ENCODE measurements at places on chromosomes 3 and 15.

GRCh38 chr3:32288819-32289218, 50.3 kb downstream of the CMTM8 start:
- no peak for DNase-seq

GRCh38 chr3:99634881-99635280, 3.5 kb upstream of the COL8A1 start:
- no peak for DNase-seq

DNA sequence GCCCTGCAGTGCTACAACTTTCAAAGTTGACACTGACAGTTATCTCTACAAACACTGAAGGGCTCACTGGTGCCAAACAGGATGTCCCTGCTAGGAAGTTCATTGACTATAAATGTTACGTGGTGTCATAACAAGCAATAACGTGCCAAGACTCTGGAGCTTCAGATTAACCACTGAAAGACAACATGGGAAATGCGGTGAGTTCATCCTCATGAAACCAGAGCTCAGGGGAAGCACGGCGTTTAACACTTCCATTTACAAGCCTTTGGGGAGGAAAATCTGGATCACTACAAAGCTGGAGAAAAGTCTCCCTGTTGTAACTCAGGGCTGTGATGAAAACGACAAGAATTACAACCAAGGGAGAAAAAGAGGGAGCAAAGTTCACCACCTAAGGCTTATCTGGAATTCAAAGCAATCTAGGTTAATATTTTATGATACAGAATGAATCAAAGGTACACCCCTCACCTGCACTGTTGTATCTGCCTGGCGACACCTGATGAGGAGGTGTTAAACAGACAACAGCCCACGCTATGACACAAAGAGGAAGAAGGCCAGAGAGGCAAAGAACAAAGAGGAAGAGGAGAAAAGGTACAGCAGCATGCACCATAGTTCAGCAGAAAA, 27.0 kb downstream of the SHQ1 start:
- no peak for DNase-seq

DNA sequence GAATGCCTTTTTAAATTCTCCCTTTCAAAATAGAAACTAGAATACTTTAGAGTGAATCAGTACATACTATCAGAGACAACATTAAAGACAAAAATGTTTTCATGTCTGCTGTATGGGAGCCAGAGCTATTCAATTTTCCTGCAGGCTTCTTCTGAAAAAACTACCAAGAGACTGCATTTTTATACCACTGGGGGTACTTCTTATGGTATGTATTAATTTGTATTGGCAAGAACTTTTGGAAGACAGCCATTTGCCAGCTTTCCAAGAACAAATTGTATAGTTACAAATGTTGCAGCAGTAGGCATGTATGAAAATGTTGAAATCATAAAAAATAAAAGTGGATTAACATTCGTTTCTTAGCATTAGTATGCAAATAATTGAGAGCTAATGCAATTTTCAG, 1010.0 kb upstream of the CADM2 start:
- DNase-seq: no peak

DNA sequence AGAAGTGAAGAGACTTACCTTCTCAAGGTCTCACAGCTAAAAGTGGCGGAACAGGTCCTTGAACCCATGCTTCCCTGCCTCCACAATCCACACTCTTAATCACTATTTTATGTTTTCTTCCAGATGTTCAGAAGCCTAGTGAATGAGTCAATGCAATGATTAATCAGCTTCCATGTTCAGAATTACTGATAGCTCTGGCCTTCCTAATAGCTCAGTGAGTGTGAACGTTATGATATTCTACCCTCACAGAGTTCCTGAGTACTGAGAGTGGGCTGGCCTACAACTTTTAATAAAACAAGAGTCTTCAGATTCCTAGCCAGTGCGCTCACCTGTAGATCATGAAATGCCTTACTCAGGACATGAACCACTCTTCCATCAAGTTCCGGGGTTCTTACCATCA, 443.0 kb upstream of the ADAMTS9 start:
- no peak for DNase-seq

GRCh38 chr3:122151480-122151879, 32.0 kb upstream of the CASR start:
- no peak for DNase-seq

DNA sequence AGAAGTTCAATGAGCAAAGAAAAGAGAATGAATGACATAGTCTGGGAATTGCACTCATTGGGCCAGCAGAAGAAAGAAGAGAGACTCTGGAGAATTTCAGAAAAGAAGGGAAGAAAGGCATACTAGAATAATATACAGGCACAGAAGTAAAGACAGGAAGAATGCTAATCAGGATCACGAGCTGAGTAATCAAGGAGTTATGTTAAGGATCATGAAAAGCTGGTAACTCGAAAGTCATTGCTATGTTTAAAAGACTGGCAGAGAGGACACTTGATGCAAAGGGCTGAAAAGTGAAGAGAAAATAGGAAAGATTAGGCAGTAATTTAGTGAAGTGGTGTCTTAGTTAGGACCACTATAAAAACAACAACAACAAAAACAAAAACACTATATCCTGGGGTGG, 284.1 kb downstream of the ZBBX start:
- DNase-seq: no peak

DNA sequence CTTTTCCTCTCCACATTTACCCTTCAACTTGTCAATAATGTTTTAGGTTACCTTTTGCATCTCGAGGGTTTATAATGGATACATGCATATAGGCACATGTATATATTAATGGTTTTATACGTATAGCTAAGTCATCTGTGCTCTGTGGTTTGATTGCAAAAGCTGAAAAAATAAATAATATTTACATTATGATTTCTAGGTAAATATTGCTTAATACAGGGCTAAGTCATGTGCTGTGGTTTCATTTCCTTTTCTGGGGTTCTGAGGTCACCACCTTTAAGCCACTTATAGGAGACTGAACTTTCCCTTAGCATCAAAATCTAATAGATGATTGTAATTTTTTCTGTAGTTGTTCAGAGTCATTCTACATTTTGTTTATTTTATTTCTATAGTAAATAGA, 33.1 kb downstream of the LPP start:
- DNase-seq: no peak

GRCh38 chr15:35071106-35071505, 14.0 kb downstream of the NANOGP8 start:
- no peak for DNase-seq

DNA sequence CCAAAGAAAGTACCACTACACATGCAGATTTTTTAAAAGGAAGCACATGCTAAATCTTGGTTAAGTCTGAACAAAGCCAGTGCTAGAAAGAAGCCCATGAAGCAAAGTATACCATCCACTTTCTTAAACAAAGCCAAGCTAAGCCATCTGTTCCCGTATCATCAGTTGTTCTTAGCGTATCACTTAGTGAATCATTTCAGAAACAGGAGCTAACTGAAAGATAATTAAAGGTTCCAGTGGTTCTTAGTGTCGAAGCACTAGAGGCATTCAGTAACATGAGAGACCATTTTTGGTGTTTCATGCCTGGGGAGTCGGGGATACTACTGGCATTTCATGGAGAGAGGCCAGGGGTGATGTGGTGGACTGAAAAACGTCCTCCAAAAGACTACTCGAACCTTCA, 12.8 kb downstream of the UBXN7 start:
- DNase-seq: no peak

DNA sequence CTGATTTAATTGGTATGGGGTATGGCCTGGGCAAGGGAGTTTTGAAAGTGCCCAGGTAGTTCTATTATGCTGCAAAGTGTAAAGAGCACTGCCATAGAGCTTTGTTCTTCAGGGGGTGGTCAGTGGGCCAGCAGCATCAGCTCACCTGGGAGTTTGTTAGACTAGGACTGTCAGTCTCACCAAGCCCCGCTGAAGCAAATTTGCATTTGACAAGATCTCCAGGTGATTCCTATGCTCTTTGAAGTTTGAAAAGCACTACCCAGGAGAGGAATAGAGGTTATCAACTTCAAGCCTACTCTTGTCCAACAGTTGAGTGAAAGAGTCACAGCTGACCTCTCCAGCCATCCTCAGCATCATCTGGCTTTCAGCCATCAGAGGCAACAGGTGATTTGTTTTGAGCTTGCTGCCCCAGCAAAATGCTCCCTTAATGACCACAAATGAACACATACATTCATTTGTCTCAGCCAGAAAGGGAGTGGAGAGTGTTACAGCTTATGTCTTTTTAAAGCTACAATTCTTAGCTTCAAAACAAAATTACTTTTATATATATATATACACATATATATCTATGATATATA, 8.0 kb downstream of the ZSCAN2 start:
- DNase-seq: no peak

GRCh38 chr3:152113992-152114651, 154.6 kb upstream of the MBNL1 start:
- DNase-seq: no peak

GRCh38 chr15:85825118-85825517, 30.4 kb upstream of the KLHL25 start:
- no peak for DNase-seq

- no peak for DNase-seq
Measured at GRCh38 chr3:16462679-16463078, 50.8 kb downstream of the RFTN1 start.

DNA sequence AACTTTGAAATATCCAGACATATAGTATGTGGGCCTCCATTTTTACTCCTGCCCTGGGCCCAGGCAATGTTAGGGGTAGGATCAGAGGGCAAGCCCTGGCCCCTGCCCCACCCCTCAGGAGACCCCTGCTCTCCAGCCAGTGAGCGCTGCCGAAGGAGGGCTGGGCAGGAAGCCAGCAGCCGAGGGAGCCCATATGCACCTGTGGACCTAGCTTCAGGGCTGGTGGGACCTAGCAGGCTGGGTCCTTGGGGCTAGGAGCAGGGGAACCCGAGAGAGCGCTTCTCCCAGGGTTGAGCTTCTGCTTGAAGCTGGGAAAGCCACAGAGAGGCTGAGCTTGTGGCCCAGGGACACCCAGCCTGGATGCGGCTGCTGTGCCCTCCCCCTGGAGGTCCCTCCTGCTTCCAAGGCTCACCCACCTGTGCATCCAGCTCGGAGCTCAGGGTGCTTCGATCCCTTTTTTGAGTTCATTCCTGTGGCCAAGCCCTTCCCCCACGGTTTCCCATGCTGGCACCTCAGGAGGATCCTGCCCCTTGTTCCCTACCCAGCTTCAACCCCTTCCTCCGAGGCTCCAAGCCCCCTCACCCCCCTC, 21.0 kb upstream of the CYP11A1 start:
- DNase-seq: no peak

DNA sequence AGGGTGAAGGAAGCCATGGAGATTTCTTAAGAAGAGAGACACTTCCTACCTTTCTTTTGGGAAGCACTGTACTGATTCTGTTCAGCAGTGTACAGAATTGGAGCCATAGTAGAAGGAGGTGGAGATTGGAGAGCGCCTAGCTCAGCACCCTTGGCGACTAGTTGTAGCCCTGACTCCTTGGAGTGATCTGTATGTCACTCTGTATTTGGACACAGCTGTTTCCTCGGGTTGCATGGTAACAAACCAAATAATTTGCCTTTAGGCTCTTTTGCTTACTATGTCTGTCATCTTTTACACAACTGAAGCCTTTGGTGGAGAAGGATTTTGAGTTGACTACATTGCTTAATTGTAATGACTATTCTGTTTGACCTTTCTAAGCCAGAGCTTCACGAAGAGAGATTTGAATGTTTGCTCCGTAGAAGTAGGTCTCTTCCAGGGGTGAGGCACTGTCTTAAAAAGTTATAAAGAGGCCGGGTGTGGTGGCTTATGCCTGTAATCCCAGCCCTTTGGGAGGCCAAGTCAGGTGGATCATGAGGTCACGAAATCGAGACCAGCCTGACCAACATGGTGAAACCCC, 77.1 kb downstream of the AKAP13 start:
- DNase-seq: no peak

- DNase-seq: no peak
Measured at GRCh38 chr3:151404316-151404715, 19.8 kb upstream of the P2RY12 start.

DNA sequence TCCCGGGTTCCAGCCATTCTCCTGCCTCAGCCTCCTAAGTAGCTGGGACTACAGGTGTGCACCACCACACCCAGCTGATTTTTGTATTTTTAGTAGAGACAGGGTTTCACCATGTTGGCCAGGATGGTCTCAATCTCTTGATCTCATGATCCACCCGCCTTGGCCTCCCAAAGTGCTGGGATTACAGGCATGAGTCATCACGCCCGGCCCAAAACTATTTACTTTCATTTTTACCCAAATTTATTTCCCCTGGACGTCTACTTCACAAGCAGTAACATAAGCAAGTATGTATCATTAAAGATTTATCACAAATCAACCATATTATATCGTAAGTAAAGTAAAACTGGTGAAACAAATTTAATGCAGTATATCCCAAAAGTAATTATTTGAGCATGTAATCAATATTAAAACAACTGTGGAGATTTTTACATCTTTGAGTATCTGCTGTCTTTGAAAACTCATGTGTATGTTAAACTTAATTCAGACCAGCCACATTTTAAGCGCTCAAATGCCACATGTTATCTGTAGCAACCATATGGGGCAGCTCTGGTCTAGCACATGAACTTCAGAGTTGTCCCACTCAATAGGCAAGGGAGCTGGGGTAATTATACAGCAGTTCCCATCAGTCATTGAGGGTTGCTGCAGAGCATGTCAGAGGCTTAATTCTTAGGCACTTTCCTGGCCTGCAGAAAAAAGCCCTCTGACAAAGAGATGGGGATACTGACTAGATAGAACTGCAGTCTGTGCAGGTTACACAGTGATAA, 185.7 kb upstream of the CTDSPL start:
- no peak for DNase-seq

- no peak for DNase-seq
Measured at GRCh38 chr15:50055332-50055731, 63.7 kb downstream of the ATP8B4 start.

GRCh38 chr15:62912808-62913207, 129.7 kb upstream of the TPM1 start:
- DNase-seq: no peak

- no peak for DNase-seq
Measured at GRCh38 chr15:40464595-40465185, 6.1 kb upstream of the CHST14 start.

All from stimulated activated CD8-positive, alpha-beta memory T cell treated with anti-CD3 and anti-CD28 coated beads, Interleukin-2, amount 100 ng/mL, for 1 hour (primary cell).